ENCODE measurements at places on chromosomes 2 and 18.

DNA sequence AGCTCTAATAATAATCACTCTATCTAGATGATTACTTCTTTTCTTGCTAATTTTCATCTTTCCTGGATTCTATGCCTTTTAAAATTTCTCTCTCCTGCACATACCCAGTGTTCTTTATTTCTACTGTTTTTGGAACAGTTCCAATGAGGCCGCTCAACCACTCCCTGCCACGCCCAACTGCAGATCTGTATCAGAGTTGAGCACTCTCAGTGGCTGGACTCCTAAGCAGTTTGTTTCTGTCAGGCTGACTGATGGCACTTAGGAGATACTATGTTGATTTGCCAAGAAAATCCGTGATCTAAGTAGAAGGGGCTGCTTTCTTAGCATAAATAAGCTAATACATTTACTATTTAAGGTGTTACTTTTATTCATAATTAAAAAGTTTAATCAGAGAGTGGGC lies 192.8 kb downstream of the ARHGAP15 start:
- no peak for DNase-seq

- no peak for DNase-seq
Measured at GRCh38 chr2:201758234-201758633, 22.5 kb downstream of the ALS2 start.

DNA sequence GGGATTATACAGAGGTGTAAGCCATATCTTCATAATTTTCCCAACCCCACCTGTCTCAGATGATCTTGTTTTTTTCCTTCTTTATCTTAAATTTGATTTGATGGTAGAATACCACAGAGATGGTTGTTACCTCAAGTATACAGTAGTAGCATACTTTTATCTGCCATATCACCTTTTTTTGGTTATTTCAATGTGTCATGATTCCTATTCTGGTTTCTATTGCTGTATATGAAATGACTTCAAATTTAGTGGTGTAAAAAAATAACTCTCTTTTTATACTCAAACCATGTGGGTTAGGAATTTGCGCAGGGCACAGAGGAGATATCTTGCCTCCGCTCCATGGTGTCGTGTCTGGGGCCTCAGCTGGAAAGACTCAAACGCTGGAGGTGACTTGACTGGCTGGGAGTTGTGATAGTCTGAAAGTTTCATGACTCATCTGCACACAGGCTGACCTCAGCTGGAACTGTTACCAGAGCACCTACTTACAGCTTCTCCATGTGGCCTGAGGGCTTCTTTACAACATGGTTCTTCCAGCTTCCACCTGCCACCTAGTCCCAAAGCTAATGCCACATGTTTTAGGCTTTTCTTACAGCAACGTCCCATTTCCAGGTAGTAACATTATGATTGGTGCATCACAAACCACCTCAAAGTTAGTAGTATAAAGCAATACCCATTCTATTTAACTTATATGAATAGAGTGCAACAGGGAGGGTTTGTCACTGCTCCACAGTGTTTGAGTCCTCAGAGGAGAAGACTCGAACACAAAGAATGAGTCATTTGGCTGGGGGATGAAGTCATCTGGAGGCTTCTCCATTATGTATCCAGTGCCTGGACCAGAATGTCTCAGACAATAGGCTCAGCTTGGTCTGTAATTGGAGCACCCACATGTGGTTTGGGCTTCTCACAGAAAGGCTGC lies 82.3 kb upstream of the XPO1 start:
- peak; percentile 50 for DNase-seq

- DNase-seq: no peak
Measured at GRCh38 chr2:230941202-230942180, 16.4 kb upstream of the GPR55 start.

GRCh38 chr2:118128826-118129225 lies 40.6 kb downstream of the INSIG2 start:
- DNase-seq: no peak

- no peak for DNase-seq
Measured at GRCh38 chr2:36197181-36197971, 158.2 kb upstream of the CRIM1 start.

GRCh38 chr18:42392416-42392815 lies 437.4 kb downstream of the PIK3C3 start:
- DNase-seq: no peak

Data from Panc1 (cell line).